Fibroblast of skin of back (primary cell): ENCODE measurements at places on chromosomes 2 and 18.

- no peak for DNase-seq
Observed at GRCh38 chr2:27291865-27292264, 9.6 kb downstream of the TRIM54 start.

DNA sequence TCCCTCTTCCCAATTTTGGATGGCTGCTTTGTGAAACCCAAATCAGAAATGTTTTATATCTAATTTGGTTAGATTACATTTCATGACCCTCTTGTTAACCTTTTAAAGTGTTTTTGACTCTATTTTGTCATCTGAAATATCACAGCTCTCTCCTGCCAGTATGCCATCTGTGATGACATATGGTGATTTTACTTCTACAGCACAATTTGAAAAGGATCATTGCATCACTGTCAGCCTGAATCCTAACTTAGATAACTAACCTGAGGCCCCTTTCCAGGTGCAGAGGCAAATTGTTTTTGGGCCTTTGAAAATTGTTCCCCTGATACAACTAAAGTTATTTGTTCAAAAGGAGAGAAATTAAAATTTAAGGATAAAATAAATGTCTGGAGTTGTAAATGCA is 1023.4 kb upstream of the LRRTM1 start:
- no peak for DNase-seq

DNA sequence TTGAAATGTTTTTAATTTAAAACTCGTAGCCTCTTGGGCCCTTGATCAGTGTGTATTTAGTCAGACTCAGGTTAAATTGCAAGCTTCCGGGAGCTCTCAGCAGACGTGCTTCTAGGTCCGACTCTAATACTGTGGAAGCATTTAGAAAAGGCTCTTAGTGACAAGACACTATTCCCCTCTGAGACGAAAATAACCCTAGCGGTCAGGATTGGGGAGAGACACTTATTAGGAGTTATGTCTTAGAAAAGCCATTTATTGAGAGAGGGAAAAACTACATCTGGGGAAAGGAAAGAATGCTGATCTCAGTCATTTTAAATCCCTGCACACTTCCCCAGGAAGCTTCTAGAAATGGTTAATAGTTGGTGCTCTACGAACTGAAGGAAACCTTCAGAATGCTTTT is 110.5 kb upstream of the NCK2 start:
- DNase-seq, result no peak

DNA sequence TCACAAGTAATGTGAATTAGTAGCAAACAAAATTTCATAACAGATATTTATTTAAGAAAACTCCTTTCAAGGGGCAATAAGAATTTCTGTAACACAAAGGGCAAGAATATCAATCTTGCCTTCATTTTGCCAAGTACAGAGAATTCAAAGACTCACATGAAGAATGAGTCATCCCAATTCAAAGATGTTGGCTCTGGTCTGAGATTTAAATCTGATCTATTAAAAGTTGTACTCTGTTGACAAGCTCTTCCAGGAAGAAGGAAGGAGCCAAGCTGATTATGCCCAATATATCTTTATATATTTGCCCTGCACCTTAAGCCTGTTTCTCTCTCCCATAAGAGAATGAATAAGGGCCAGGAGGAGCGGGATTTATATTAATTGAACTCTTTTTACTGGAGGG is 55.9 kb upstream of the RPE start:
- no peak for DNase-seq

DNA sequence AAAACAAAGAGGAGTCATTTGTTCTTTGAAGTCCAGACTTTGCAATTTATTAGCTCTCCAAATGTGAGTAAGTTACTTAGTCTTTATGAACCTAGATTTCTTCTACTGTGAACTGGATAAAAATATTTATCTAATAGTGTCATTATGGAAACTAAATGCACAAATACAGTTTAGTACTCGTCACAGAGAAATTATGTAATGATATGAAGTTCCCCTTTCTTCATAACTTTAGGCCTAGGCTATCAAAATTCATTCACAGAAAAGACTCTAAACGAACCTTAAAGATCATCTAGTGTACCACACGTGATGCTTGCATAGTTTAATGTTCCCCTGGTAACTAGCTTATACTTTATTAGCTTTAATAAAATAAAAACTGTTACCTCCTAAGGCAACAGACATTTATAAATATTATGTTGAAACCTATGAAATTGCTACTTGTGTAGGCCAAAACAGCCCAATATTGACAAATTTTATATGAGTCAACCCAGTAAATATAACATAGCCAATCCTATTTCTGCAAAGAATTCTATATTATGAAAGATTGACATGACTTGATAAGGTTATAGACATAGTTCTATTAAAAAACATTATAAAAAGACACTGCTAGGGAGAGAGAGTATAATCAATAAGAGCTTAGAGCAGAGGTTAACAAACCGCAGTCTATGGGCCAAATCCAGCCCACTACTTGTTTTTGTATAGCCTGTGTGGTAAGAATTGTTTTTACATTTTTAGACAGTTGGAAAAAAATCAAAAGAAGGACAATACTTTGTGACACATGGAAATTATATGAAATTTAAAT is 44.9 kb upstream of the ITPRID2 start:
- DNase-seq, result no peak

GRCh38 chr2:78839259-78839658 is 186.2 kb upstream of the REG3G start:
- DNase-seq, result no peak

DNA sequence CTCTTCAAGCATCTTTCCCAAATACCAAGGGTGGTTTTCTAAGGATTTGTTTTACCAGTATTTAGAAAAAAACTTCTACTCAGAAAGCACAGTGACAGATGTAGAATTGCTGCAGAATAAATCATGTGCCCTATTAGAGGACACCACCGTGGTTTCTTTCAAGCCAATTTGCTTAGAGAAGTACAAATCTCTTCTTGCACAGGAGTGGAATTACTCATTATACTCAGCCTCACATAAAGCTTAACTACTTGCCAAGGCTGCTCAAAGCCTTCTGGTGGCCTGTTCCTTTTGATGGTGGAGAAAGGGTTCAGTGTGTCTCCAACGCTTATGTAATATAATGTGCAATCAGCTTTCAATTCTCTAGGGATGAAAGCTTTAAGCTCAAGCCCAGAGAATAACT is 66.5 kb upstream of the CTNNA2 start:
- no peak for DNase-seq

GRCh38 chr2:40268566-40268965 is 183.3 kb downstream of the SLC8A1 start:
- no peak for DNase-seq

GRCh38 chr2:236121546-236121945 is 46.6 kb downstream of the GBX2 start:
- peak; percentile 31 for DNase-seq
